ENCODE measurements at places on chromosomes 11 and 22.

DNA sequence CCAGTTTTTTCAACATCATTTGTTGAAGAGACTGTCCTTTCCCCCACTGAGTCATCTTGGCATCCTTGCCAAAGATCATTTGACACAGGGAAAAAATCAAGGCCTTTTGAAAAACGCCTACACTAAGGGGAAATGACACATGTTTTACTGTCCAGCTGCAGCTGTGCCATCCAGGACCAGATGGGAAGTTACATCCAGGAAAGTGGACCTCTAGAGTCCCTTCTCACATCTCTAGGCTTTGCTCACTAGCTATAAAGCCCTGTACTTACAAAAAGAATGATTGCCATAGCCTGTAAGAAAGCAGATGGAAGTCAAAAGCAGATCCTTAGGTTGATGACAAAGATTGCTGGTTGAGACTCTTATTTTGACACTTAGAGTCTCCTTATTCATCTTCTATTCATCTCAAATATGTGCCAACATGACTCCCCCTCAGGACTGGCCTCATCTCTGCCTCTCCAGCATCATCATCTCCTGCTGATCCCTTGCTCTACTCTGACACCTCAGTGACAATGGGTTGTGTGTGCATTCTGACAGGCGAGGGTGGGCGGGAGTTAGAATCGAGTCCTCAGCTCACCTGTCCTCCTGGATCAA is 22.8 kb downstream of the OSBP2 start:
- DNase-seq = no peak

DNA sequence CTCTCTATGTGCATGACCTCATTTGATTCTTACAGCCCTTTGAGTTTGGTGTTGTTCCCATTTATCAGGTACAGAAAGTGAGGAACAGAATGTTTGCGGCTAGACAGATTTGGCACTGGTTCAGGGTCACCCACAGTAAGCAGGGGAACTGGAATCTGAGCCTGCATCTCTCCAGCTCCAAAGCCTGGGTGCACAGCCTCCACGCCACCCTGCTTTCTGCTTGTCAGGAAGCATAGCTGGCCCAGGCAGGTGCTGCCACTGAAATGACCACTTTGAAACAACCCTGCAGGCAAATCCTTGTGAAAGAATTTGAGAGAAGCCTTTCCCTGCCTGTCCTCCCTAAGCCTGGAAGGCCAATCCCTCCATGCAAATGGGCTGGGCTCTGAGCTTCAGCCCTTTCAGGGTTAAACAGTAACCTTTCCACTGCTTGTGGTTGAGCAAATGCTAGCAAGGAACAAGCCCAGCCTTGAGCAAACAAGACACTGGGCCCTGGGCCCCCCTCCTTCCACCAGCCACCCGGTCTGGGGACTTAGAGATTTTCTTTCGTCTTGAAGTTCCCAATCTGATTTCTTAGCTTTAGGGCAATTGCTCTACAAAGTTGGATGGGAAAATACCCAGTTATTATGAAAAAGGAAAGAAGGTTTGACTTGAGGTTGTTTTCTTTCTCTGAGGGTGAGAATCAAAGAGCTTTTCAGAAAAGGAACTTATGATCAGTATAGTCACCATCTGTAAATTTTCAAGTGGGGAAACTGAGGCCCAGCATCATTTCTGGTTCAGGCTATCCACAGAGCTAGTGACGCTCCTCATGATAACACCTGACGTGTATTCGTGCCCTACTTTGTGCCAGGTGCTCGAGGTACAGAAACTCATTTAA is 19.4 kb downstream of the EHF start:
- no peak for DNase-seq

DNA sequence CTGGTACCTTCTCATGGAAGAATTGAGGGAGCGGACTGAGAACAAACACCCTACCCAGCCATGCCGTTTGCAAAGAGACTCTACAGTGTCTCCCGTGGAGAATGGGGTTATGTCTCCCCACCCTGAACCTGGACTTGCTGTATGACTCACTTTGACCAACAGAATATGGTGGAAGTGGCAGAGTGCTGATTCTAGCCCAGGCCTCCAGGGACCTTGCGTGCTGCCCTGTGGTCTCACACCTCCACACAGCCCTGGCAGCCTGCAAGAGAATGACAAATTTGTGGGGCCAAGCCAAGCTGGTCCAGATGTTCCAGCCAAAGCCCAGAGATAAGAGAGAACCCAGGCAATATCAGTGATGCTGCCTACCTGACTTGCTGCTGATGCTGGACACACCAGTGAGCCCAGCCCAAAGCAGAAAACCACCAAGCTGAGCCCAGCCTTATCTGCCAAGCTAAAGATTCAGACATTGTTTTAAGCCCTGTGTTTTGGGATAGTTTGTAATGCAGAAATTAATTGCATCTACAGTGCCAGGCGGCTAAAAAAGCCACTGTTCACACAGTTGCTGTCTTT is 8.1 kb upstream of the LINC01488 start:
- DNase-seq = no peak

DNA sequence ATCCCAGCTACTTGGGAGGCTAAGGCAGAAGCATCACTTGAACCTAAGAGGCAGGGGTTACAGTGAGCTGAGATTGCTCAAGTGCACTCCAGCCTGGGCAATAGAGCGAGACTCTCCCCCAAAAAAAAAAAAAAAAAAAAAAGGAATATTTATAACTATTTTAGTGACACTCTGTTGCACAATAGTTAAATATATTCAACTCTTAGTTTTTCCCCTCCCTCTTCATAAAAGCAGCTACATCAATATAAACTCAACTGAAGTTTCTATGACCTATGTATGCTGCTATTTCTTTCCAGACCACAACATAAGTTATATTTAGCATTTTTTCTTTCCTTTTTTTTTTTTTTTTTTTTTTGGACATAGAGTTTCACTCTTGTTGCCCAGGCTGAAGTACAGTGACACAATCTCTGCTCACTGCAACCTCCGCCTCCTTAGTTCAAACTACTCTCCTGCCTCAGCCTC is 19.2 kb downstream of the CELF1 start:
- DNase-seq = no peak

- no peak for DNase-seq
Observed at GRCh38 chr22:19691721-19692341, 22.5 kb upstream of the SEPTIN5 start.

DNA sequence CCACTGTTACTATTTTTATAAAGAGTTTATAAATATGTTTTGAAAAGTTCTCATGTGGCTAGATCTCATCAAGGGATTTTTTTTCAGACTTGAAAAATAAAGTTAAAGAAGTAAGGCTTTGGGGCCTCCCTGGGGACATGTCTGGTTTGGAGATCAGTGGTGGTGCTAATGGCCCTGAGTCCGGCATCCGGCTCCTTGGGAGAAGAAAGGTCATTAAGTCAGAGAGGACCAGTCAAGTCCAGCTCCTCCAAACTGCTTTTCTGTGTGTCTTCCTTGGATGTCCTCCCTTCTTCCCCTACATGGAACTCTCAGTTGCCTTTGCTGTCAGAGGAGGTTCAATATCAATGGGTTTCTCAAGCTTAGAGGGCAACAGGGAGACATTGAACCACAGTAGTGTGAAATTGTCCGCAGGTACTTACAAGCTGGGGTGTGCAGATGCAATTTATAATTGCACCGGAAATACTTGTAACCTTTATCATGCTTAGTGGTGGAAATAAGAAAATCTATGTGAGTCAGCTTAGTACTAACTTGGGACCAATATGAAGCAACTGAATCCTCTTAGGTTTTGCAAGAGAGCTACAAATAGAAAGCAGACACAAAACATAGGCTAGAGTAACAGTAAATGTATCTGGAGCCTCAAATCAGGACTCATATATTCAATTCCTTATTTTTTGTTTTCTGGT is 144.3 kb downstream of the TEAD1 start:
- no peak for DNase-seq

DNA sequence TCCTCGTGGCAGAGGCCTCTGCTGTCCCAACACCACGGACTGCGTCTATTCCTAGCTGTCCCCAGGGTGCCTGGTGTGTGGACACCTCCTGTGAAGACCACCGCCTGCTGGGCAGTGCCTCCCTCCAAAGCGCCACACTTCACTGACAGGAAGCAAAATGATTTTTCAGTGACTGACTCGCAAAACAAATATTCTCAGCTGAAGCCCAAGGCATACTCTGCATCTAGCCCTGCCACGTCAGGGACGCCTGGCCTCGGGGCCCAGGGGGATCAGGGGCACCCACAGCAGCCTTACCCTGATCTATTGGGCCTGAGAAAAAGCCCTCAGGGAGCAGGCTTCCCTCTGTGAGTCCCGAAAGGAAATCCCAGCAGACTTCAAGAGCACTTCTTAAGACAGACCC is 2.2 kb downstream of the BRD1 start:
- DNase-seq = no peak

- DNase-seq = no peak
Observed at GRCh38 chr11:15189641-15190365, 75.1 kb downstream of the INSC start.

DNA sequence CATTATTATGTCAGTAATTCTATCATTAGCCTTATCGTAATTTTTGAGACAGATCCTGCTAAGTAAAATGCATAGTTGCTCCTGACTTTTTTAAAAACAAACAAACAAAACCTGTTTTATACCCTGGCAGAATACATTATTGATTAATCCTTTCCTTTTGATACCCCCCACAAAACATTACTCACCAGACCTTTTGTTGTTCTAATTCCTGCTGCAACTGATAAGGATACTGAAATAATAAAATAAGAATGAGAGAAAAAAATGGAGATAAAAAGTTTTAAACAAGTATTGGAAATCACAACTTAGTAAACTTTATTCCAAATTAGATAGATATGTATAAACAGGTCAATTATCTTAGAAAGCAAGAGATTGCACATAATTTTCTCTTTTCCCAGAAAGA is 28.6 kb downstream of the MS4A4E start:
- DNase-seq = no peak

- peak; percentile 18 for DNase-seq
Observed at GRCh38 chr22:31829505-31829904, 75.7 kb downstream of the DEPDC5 start.

DNA sequence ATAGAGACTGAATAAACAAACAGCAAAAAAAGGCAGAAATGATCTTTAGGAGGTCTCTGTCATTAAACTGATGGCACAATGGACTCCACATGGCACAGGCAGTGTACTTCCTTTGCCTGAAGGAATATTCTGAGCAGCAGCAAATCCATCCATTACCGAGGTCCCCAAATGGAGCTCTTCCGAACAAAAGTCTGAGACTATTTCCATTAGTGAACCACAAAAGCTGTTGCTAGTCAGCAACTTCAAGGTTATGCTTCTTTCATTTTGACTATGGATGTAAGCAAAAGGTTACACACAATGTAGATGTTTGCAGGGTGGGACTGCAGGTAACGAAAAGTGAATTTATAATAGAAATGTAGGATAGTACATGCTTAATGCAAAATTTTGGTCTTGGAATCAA is 14.5 kb downstream of the NARS2 start:
- DNase-seq = no peak

DNA sequence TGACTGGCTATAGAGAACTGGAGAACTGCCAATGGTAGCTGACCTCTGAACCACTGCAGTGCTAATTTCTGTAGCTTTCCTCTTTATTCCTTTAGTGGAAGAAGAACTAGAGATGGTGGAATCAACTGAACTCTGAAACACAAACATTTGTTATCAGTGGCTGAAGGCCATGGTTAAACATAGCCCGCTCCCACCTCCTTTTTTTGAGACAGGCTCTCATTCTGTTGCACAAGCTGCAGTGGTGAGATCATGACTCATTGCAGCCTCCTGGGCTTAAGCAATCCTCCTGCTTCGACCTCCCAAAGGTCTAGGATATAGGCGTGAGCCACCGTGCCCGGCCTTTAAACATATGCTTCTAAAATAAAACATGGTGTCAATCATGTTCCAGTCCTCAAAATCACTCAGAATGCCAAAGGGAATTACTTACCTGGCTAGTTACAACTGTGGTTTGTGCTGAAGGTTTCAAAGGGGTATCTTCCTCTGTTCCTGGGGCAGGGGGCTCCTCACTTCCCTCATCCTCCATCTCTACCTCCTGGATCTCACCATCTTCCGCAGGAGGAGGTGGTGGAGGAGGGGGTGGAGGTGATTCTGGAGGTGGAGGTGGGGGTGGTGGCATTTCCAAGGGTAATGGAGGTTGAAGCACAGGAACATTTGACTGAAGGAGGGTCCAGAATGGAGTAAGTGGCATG is 9.0 kb upstream of the AGBL2 start:
- DNase-seq = no peak

DNA sequence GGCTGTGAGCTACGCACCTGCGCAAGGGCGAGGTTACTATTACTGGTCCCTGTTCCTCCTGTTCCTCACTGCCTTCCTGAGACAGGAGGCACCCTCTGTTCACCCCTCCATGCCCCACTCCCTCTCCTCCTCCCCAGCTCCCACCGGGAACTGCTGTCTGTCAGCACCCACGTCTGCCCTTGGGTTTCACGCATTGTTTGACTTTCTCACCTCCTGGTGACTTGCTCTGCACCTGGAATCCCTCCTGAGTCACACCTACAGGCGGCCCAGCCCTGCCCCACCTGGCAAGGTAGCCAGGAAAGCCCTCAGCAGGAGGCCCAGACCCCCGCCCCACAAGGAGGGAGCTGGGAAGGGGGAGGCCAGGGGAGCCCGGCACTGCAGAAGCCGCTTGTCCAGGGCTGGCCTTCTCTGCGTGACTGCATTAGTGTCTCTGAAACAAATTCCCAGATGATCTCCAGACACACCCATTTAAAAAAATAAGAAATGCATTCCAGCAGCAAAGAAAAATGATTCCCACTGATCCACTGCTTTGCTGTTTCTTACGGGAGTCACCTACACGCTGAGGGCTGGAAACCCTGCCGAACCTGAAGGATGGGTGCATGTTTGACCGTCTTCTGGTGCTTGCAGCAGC is 86.4 kb downstream of the CELSR1 start:
- DNase-seq = no peak

DNA sequence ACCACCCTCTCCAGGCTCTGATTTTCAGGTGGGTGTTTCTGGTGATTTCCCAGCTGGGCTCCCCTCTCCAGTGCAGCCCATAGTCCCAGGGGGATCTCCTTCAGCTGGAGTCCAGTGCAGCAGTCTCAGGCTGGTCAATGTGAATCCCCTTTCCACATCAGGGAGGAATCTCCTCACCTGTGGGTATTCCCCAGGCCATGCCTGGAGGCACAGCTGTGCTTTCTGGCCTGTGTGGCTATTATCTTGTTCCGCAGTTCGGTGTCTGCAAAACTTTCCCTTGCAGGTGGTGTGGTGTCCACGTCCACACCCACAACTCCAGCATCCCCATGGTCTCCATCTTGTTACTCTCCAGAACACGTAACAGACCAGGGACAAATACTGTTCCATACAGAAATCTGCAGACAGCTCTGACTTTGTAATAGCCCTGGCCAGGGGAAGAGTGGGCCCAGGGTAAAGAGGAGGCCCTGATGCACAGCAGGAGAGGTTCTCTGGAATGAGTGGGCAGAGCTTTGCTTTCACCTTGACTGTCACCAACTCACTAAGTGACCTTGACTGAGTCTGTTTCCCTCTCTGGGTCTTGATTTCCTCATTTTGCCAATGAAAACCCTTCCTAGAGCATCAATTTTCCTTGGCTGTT is 183.2 kb downstream of the CSNK2A3 start:
- DNase-seq = no peak

- DNase-seq = no peak
Observed at GRCh38 chr11:28274216-28274615, 166.0 kb downstream of the METTL15 start.

- DNase-seq = no peak
Observed at GRCh38 chr22:32546496-32546895, 71.9 kb downstream of the FBXO7 start.

- no peak for DNase-seq
Observed at GRCh38 chr22:47209547-47210023, 447.1 kb downstream of the TBC1D22A start.
